Fibroblast of mammary gland (primary cell): ENCODE measurements at places on chromosomes 3 and 15.

DNA sequence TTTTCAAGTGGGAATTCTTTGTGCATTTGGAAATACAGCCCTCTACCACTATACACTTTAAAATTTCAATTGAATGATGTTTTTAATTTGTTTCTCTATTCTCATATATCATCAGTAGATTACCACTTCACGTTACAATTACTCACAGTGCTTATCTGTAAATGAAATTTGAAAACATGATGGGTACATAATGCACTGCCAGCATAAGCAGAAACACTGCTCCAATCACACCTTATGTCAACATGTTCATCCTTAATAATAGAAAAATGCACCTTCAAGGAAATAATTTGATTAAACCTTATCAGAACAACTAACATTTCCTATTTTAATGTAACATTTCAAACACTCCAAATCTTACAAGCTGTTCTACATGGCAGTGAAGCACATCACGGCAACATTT, 718.4 kb downstream of the GBE1 start:
- DNase-seq = no peak

DNA sequence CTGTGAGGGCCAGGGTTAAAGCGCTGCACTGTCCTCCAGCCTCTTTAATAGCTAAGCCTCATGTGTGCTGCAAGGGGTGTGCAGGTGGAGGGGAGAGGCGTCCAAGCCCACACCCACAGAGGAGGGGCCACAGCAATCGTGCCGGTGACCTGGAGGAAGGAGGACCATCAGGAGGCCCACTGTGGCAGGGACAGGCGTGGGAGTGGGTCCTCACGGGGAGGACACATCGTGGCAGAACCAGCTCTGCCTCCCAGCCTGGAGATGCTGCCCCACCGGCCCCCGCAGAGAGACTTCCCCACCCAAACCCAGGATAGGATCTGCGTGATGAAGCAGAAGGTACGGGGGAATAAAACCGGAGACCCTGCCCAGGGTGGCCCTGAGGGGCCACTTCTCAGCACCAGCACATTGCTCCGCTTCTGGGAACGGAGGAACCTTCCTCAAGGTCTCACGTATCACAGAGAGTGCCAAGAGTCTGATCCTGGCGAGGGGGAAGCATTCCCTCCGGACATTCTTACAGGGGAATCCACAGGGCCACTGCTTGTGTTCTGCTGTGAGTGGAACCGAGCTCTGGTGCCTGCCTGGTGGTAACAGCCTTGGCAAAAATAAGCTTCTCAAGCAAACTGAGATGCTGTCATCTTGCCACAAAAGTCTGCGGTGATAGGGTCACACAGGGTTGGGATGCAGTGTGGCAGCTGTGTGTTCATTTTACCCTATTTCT, 199.8 kb downstream of the XXYLT1 start:
- no peak for DNase-seq

GRCh38 chr3:149481056-149481455, 6.6 kb downstream of the TM4SF4 start:
- DNase-seq = no peak

DNA sequence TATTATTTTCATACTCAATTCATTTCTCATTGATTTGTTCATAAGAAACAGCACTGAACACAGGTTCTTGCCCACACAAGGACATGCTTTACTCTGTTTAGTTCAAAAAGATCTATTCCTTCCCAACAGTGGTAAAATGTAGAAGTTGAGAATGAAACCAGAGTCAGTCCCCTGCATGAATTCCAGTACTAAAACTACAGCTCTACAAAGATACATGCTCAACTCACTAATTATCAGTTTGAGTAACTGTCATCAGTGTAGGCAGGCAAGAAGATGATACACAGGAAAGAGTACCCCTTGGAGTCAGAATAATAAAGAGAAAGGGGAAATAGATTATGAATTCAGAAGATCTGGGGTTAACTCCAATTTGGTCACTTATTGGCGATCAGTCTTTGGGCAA, 43.2 kb downstream of the NR2E3 start:
- DNase-seq = no peak

GRCh38 chr3:153394017-153394416, 232.0 kb downstream of the RAP2B start:
- DNase-seq = no peak
